T-helper 22 cell (primary cell): ENCODE measurements at places on chromosomes 12 and 14.

- no peak for DNase-seq
These were observed 10.3 kb downstream of the PLXNC1 start for GRCh38 chr12:94158666-94159065.

DNA sequence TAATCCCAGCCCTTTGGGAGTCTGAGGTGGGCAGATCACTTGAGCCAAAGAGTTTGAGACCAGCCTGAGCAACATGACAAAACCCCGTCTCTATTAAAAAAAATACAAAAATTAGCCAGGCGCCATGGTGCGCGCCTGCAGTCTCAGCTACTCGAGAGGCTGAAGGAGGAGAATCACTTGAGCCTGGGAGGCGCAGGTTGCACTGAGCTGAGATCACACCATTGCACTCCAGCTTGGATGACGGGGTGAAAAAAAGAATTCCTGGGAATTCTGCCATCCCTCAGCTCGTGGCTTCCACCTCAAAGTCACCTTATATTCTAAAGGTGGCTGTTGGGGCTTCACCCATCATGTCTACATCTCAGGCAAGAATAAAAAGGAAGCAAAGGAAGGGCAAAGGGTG, 12.9 kb downstream of the BCL2L14 start:
- DNase-seq = no peak

GRCh38 chr12:65282840-65283239, 4.4 kb downstream of the MSRB3 start:
- no peak for DNase-seq

- no peak for DNase-seq
These were observed 16.7 kb upstream of the ZDHHC17 start for GRCh38 chr12:76747245-76747644.
